GM12864 (cell line): ENCODE measurements at places on chromosomes 5 and 9.

- no peak for DNase-seq
Observed at GRCh38 chr5:2752821-2753439, 1.5 kb upstream of the IRX2 start.

GRCh38 chr5:132503244-132503643 is 12.7 kb upstream of the IRF1 start:
- DNase-seq, result no peak

DNA sequence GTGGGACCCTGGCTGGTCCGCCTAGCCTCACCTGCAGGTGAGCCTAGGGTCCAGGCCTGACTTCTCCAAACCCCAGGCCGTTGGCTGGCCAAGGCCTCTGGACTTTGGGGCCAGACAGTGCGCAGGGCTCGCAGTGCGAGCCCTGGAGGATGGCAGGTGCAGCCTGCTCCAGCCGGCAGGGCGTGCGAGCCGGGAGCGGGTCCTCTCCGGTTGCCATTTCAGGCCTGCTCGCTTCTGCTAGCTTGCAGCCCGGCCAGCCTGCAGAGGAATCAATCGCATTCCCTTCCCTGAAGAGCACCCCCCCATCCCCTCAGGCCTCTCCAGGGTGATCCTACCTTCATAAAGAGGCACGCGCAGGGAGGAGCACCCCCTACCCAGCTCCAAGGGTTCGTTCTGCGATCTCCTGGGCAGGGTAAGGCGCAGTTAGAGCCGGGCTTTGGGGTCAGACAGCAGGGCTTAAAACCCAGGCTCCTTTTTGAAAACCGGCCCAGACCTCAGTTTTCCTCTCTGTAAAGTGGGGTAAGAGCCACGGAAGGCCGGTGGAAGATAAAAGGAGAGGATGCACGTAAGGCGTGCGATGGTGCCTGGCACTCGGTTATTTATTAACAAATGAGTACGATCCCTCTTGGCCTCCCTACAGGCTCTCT is 6.2 kb downstream of the BARHL1 start:
- DNase-seq, result no peak

GRCh38 chr5:75239681-75240080 is 3.0 kb upstream of the ANKRD31 start:
- DNase-seq, result no peak

GRCh38 chr9:121082075-121082474 is 7.3 kb downstream of the CNTRL start:
- DNase-seq, result no peak

DNA sequence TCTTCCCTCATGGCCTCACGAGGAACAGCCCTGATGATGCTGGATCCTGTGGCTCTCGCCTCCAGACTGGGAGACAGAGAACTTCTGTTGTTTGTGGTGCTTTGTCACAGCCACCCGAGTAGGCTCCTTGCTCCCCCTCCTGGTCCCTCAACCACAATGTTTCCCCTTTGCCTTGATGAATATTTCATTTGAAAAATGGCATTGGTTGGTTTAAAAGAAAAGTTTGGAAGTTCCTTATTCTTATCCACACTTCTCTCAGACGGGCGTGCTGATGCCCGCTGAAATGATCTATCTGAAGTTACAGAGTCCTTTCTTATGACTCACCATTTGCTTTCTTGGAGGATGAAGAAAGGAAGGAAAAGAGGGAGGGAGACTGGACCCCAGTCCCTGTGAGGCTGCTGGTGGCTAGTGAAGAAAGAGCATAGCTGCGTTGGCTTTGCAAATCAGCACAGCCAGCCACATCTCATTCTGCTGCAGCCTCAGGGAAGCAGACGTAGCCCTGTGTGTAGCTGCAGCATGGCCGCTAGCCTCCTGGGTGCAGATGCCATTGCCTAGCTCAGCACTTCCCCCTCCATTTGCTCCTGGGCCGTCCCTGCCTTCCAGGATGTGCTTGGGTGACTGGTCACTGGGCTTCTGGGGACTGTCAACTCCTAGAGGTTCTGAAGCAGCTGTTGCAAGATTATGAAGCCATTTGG is 185.9 kb downstream of the ERCC6L2 start:
- no peak for DNase-seq

DNA sequence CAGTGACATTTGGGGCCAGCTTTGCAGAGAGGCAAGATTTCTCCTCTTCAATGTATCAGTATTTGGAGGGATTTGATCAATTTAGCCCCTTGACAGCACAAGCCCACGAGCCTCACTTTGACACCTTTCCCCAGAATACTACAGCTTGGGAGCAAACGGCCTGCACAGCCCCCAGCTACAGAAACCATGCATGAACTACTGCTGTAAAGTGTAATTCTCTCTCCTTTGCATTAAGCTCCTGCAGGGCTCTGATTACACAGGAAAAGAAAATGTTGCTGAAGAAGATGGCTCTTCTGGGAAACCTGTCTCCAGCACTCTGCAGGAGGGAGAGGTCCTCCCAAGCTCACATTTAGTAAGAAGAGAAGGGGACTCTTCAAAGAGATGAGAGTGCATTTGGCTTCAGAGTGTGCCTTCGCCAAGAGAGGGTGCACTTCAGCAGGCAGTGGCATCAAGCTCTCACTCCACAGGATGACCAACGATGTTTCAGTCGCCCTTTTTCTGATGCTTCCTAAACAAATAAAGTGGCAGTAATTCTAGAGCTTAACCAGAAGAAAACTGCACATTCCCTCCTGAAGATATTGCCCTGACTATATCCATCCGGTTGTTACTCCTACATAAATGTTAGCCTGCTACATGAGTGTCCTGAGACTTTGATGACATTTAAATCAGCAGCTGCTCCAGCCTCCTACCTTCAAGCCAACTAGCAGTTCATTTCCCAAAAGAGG is 272.2 kb downstream of the AUH start:
- no peak for DNase-seq

DNA sequence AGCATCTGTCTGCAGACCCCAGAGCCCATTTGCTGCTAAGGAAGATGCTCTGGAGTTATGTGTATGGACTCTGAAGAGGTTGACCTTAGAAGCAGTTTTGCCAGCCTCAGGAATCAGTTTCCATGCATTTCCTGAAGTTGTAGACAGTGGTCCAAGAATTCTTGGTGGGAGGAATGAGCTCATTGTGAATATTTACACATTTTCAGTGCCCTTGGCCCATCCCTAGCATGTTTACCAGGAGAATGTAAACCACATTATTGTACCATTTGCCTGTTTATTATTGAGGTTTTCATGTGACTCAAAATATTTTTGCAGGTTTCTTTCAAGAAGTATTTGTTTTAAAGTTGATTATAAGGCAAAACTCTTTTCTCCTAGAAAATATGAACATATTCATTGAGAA is 93.8 kb downstream of the NXNL2 start:
- DNase-seq, result no peak

DNA sequence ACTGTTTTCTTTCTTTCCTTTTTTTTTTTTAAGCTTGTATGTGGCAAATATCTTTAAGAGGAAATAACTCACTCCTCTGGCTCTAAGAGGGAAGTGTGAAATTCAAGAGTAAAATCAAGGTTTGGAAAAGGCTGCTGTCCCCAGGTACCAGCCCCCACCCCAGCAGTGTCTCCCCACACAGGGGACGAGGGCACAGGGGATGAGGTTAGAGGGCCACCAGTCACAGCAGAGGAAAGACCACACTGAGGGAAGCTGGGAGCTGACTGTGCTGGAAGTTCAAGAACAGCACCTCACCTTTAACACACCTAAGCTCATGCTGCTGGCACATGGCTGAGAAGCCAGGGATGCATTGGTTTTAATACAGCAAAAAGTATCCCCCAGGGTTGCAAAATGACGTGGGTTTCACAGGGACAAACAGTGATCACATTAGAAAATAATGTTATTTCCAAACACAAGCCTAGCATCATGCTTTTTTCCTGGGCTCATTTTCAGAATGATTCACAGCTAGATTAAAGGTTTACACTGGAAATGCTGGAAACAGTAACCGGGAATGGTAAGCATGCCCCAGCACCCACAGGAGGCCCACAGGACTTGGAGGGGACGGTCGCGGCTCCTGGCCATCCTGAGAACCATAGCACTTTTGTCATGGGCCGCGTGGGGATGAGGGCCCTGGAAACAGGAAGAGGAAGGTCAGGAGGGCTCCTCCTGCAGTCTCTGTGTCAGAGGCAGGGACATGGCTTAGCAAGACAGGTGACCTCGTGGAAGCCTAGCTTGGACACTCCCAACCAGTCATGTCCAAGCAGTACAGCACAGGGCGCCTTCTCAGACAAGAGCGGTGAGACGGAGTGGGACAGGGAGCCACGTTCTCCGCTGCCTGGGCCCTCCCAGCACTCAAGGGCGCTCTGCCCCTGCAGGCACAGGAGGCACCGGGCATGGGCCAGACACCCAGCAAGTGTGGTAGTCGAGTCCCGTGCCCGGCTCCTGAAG is 6.9 kb downstream of the LPCAT1 start:
- DNase-seq, result no peak

DNA sequence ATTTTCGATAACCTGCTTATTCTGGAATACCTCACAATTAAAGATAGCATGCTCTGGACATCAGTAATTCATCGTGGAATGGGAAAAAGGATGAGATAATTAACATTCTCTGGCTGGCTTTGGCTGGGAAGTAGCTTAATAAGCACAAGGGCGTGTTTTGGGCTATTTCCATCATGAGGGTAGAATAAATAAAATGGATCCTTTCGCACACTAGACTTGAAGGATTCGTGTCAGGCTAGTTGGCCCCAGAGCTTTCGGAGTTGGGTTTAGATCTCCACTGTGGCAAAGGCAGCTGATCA is 151.2 kb upstream of the ADRA1B start:
- DNase-seq, result no peak

GRCh38 chr5:96856371-96856770 is 19.9 kb upstream of the ERAP2 start:
- DNase-seq, result no peak

- no peak for DNase-seq
Observed at GRCh38 chr5:168209997-168210396, 81.4 kb upstream of the WWC1 start.

DNA sequence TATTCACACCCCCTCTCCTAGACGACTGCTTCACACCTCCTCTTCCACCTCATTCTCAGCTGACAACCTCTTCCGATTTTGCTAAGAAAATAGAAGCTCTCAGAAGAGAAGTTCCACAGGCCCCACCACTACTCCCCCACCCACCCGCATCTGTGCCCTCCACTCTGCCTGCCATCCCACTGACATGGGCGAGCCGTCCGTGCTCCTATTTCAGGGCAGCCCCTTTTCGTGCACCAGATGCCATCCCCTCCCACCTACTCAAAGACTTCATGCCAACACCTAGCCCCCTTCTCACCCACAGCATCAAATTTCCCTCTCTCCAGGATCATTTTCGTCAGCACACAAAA is 34.6 kb upstream of the JADE2 start:
- no peak for DNase-seq

DNA sequence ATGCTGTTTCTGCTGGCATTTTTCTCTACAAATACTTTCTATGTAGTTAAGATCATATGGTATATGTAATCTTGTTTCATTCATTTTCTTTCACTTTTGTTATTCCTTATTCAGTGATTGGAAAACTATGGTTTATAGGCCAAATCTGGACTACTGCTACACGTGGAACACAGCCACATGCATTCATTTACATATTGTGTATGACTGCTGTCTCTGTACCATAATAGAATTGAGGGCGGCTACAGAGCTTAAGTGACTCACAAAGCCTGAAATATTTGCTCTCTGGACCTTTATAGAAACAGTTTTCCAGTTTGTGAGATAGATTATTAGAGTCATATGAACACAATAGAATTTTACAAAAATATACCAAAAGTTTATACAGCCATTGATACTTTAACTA is 133.6 kb upstream of the CDKN2B start:
- no peak for DNase-seq

GRCh38 chr9:90539286-90539685 is 103.3 kb downstream of the DIRAS2 start:
- DNase-seq, result no peak

DNA sequence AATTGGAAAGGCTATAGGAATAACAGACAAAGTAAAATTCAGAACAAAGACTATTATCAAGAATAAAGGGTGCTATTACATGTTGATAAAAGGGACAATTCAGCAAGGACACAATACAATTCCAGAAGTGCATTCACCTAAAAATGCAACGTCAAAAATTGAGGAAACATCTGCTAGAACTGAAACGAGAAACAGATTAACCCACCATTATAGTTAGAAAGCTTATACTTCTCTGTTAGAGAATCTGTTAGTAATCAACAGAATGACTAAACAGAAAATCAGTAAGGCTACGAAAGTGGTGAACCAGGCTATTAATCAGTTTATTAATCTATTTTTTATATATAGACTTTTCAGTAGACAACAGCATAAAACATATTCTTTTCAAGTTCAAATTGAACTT is 14.8 kb downstream of the FCN1 start:
- no peak for DNase-seq

DNA sequence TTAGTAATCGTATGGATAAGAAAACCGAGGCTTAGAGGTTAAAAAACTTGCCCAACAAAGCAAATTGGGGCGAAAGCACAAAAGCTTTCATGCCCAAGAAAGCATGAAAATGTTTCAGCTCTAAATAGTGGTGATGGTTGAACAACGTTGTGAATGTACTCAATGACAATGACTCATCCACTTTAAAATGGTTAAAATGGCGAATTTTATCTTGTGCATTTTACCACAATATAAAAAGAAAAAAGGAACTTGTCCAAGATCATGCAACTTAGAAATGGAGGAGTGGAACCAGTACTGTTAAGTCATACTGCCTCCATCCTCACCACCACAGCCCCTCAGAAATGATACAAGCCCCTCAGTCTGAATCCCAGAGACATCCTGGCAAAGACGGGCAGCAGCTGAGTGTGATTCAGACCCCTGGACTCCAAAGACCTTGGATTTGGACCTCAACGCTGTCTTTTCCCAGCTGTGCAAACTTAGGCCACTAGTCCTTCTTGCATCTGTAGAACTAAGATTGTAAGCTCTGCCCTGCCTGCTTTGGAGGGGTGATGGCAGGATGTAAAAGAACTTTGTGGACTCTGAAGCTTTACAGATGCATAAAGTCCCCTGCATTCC is 158.4 kb downstream of the GABBR2 start:
- DNase-seq, result no peak

DNA sequence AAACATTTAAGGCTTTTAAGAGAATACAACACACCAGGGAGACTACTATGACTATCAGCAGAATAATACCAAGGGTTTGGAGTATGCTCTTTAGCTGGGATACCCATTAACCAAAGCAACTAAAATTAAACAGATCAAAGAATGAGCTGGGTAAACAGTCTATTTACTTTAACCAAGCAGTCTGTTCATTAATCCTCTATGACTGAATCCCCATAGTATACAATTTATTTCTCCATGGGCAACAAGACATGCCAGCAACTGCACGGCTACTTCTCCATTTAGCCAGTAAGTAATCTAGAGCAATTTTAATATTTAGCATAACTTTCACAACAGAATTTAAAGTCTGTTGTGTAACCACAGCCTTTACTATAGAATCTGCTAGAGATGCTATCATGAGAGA is 77.6 kb downstream of the CDO1 start:
- no peak for DNase-seq

GRCh38 chr9:34318163-34318790 is 10.8 kb downstream of the KIF24 start:
- no peak for DNase-seq

DNA sequence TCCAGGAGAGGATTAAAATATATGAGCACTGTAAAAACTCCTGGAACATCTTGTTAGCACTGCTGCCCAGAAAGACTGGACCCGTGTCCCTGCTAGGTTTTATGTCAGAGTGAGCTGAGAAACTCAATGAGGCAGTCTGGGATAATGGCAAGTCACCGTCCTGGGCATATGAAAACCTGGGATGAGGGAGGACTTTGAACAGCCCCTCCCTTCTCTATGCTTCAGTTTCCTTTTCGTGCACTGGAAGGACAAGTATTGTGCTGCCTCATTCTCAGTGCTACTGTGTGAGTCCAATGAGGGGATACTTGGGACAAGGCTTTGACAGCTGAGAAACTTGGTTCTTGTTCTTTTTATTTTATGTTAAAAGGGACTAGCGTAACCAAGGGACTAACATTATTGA is 143.0 kb upstream of the SHB start:
- no peak for DNase-seq
